ENCODE measurements at places on chromosomes 16 and 17.

GRCh38 chr17:14525551-14526455 lies 224.9 kb downstream of the HS3ST3B1 start:
- DNase-seq, result no peak

DNA sequence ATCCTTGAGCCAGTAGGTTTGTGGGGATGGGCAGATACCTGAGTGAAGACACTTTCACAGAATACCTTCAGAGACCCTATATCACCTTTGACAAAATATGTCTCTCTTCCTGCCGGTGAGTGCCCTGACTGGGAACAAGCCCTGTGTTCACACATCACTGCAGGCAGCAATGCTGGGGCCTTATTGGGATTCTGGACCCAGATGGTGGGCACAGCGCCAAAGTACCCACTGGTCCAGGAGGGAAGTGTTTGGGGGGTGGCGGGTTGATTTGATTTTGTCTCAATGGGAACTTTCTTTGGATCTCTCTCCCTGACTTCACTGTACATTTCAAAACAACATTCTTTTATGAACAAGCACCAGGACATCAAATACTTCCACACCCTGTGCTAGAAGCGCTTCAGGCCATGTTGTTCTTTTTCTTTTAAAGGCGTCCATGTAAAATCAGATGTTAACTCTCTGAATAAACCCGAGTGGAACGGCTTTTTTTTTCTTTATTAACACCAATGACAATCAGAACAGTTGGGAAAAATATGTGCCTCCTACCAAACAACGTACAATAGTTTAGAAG lies 62.4 kb upstream of the AKTIP start:
- DNase-seq, result no peak

GRCh38 chr17:82503728-82504308 lies 15.7 kb upstream of the FOXK2 start:
- DNase-seq, result no peak

- DNase-seq, result no peak
Observed at GRCh38 chr17:9522074-9522473, 53.5 kb downstream of the STX8 start.

DNA sequence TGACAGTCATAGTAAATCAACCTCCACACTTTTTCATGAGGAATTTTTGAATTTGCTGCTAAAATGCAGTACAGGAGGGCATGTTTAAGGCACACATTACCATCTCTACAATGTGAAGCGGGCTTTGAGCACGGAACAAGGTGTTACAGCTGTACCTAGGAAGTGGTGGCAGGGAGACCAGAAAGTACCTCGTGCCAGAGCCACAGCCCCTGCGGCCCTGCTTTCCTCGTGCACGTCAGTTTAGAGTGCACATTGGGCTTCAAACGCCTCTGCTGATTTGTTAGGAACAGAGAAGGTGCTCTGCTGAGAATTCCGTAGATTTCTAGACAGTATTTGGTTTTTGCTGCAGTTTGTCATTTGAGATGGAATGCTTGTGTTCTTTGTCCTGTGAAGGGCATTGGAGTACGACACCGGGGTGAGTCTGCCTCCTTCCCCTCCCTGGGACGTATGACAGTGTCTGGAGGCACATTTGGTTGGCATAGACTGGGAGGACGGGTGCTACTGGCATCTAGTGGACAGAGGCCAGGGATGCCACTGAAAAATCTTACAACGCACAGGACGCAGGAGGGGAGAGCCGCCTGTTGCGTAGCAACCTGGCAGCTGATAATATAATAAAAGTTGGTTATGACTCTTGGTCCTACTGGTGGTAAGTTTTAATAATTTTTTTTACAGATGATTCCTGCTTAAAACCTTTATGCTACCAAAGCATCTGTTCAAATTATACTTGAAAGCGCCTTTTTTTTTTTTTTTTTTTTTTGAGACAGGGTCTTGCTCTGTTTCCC lies 9.1 kb downstream of the FOXK2 start:
- no peak for DNase-seq

DNA sequence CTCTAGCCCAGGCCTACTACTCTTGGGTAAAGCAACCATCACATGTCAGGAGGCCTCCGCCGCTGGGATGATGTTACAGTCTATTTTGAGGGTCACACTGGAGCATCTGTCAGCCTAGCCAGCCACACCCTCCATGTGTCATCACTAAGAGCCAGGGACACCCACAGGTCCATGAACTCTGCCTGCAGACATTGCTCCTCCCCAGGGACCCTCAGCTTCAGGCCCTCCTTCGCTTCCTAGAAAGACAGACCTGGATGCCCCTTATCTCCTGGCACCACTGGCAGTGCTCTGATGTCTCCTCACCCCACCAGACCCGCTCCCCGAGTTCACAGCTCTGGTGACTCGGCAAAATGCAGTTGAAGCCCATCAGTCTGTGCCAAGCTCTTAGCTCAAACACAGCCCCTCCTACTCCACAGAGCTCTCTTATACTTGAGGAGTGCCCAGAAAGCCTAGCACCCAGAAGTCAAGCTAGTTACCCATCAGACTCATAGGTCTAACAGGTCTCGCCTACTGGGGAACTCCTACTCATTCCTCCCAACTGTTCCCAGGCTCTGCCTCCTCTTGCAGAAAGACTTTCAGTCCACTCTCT lies 5.9 kb downstream of the RANBP10 start:
- no peak for DNase-seq

DNA sequence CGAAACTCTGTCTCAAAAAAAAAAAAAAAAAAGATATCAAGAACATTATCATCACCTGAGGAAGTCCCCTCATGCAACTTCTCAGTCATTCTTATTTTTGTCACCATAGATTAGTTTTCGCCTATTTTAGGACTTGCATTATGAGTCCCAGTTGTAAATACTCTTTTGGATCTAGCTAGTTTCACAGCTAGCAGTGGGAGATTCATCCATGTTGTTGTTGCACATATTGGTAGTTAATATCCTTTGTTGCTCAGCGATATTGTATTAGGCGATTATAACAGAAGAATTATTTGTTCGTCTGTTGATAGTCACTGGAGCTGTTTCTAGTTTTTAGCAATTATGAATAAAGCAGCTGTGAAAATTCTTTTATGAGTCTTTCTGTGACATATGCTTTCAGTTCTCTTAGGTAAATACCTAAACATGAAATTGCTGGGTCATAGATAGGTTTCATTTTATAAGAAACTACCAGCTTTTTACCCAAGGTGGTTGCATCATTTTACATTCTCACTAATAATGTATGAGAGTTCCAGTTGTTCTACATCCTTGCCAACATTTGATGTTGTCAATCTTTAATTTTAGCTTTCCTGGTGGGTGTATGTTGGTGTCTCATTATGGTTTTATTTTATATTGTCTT lies 40.7 kb upstream of the MAP3K14 start:
- no peak for DNase-seq

DNA sequence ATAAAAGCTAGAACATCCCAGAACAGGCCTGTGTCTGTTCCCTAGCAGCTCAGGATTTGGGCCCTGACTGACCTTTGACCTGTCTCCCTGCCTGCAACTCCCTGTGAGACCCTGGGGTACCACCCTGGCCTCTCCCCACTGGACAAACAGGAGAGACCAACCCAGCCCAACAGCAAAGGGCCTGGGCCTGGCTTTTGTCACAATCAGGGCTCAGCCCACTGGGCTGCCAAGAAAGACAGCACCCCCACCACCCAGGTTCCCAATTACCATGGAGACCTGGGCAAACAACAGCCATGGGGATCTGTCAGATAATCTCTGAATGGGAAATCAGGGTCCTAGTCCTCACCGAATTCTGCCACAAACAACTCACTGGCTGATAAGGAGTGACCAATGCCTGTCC lies 11.1 kb downstream of the PLLP start:
- DNase-seq, result no peak

DNA sequence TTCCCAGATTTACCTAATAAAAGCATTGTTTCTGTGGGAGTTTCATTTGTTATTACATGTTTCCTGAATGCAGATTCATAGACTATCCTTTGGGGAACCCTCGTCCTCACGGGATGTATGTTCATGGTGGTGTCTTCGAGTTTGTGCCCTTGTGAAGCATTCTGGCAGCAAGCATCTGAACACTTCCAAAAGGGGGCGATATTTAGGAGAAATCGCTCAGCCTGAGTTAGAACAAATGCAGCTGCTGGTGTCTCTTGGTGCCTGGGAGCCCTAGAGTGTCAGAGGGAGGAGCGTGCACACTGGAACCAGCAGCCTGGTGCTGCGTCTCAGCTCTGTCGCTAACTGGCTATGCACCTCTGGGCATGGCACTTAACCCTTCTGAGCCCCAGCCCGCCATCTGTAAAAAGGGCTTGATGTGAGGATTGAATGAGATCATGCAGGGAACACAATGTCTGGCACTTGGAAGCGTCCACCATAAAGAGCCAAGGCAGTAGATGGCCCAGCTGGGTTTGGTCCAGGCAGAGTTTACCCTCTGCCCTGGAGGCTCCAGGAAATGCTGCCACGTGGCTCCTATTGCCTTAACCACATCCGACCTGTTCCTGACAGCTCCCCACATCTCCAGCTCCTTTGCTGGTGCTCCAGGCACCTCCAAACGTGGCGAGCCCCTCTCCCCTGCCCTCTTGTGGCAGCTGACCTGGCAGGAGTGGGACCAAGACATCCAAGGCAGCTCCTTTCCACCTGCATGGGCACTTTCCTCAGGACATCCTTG lies 25.0 kb upstream of the C16orf78 start:
- DNase-seq, result no peak

- no peak for DNase-seq
Observed at GRCh38 chr16:79532273-79532672, 68.3 kb downstream of the MAF start.

- no peak for DNase-seq
Observed at GRCh38 chr16:54482892-54483574, 196.4 kb upstream of the IRX3 start.

DNA sequence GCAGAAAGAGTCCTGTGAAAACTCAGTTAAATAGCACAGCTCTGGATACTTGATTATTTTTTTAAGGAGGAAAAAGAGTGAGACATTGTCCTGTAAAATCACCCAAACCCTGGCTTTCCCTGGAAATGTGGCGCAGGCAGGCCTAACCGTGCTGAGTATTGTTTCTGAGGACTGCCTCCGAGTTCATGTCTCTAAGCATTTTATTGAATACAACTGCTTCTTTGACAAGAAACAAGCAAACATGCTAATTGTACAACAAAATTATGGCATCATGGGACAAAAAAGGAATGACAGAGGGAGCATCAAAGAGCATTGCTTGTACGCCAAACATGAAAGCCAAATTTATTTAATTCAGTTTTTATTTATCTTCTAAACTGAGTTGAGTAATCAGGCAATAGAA lies 64.5 kb upstream of the HSBP1 start:
- DNase-seq, result no peak

Data from activated naive CD4-positive, alpha-beta T cell treated with Interleukin-2 at 50 U/mL for 16 hours (primary cell).